ENCODE measurements at places on chromosomes 13 and 19.

DNA sequence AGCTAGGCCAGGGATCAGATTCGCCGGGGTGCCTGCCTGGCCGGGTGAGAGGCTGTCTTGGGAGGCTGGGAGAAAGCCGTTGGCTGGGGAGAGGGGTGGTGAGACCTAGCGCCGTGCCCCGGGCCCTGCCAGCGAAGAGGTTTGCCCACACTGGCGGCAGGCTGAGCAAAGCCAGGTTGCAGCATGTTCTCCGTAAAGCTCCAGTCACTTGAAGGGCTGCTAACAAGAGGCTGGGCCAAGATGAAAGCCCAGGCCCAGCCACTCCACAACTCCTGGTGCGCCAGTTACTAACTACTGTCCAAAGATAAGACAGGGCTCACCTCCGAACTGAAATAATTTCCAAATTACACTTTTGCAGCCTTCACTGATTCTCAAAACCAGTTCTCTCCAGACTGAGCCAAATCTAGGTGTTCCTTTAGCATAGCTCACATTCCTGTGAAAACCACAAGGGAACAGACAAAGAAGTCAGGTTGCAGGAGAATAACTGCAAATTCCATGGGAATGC lies 16.3 kb downstream of the ELAVL1 start:
- no peak for DNase-seq

DNA sequence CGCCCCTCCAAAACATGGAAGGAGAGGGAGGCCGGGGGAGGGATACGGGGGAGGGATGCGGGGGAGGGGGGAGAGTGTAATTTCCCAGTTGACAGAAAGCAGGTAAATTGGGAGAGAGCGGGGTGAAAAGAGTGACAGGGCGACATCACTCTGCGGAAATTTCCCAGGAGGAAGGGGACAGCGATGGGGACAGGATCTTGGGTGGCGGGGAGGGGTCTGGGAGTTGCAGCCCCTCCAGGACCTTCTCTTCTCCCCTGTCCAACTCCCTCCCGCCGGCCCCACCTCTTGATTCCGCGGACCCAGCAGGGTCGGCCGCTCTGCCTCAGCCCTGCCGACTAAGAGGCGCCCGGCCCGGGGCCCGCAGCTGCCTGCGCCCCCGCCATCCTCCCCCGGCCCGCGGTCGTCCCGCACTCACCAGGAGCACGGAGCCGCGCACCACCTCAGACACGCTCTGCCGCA lies 108.0 kb upstream of the DOCK9 start:
- no peak for DNase-seq

GRCh38 chr13:107650081-107650701 lies 565.1 kb downstream of the LIG4 start:
- no peak for DNase-seq

DNA sequence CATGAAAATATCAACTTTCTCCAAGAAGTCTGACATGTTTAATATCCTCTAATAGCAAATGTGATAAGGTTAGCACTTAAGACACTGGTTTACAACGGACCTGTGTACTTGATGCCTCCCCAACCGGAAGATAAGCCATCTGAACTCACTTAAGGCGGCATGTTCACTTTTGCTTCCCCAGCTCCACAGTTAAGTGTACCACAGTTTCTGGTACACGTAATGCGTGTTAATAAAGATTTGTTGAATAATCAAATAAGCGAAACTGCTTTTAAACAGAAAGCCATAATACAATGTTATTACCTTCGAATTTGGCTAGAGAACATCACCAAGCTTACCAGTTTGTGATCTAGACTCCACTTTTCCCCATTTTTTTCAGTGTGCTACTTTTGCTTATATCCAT lies 1.4 kb upstream of the PAN3 start:
- DNase-seq: no peak

- DNase-seq: no peak
Observed at GRCh38 chr13:26962671-26963070, 202.1 kb upstream of the GPR12 start.

GRCh38 chr19:54307389-54308020 lies 5.5 kb downstream of the LILRA5 start:
- no peak for DNase-seq

DNA sequence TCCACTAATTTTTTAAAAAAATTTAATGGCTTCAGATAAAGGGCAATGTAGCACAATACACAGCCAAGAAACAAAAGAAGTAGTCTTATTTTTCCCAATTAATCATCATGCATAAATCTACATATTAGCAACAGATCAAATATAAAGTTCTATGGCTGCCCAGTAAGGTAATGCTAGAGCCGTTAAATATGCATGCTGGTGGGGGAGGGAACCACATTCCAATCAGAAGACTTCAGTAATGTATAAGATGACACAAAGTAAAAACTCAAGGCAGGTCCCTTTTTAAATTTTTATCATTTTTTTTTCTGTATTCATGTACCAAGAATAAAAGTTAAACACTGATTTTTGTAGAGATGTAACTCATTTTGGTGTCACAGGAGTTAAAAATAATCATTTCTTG lies 62.0 kb downstream of the MPHOSPH8 start:
- DNase-seq: no peak

GRCh38 chr19:45935267-45935666 lies 20.7 kb upstream of the NANOS2 start:
- DNase-seq: no peak

DNA sequence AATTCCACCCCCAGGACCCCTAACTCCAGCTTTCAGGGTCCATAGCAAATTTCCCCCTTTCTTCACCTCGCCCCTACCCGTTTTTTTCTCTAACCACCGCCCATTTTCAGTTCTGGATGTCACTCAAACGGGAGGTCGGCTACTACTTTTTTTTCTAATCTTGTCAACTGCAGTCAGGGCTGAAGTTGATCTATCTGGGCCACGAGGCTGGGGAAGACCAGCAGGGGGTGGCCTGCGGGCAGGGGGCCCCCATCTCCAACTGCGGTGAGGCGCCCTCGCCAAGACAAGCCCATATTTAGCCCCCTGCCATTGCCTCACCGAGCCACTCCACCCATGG lies 748 bp downstream of the LHFPL6 start:
- no peak for DNase-seq

- DNase-seq: no peak
Observed at GRCh38 chr19:756236-756635, 5.3 kb downstream of the MISP start.

DNA sequence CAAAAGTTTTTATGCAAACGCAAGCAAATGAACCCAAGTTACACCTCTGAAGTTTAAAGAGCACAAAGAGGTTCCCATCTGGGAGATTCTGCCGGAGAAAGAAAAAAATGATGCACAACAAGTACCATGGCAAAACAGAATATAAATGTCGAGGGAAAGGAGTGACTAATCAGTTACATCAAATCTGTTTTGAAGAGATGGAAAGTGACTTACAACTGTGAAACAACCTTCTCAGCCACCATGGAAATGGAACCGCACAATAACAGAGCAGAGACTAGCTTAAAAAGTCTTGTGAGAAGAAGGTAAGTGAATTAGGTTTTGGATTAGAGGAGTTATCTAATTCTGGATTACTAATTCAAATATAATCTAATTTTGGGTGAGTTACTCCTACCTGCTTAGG lies 2.4 kb downstream of the HSPH1 start:
- no peak for DNase-seq

GRCh38 chr19:10404888-10405820 lies 1.8 kb upstream of the CDC37 start:
- no peak for DNase-seq

DNA sequence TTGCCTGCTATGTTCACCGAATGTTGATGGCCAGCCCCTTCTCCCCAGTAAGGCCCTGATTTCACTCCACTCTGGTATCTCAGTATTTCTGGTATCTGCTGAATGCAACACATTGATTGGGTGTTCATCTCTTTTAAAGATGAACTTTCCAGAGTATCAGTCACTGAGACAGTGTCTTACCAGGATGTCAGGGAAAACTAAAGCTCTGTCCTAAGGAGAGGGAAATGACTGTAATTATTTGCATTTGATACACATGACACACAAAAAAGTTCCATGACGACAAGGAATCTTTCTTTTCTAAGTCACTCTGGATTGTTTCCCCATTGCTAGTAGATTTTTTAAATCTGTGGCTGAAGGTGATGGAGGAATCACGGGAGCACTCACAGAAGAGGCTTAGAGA lies 2.2 kb downstream of the GPC5 start:
- no peak for DNase-seq

GRCh38 chr19:45094137-45094536 lies 1.2 kb downstream of the PPP1R37 start:
- no peak for DNase-seq

DNA sequence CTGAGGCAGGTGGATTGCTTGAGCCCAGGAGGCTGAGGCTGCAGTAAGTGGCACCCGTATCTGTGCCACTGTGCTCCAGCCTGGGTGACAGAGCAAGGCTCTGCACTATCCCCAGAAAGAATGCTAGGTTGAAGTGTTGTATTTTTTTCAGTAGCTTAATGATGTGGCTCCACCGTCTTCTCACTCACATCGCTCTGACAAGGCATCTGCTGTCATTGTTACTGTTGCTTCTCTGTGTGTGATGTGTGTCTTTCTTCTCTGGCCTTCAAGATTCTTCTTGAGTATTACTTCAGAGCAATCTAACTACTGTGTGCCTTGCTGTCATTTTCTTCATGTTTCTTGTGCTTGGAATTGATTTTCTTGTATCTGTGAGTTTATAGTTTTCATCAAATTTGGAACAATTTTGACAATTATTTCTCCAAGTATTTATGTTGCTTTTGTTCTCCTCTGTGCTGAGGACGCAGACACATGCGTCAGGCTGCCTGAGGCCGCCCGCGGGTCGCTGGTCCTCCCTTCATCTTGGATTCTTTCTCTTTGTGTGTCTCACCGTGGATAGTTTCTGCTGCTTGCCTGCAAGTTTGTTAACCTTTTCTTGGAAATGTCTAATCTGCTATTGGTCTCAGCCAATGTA lies 10.8 kb downstream of the ADPRHL1 start:
- DNase-seq: no peak

- no peak for DNase-seq
Observed at GRCh38 chr19:24060687-24061356, 26.2 kb upstream of the ZNF254 start.

DNA sequence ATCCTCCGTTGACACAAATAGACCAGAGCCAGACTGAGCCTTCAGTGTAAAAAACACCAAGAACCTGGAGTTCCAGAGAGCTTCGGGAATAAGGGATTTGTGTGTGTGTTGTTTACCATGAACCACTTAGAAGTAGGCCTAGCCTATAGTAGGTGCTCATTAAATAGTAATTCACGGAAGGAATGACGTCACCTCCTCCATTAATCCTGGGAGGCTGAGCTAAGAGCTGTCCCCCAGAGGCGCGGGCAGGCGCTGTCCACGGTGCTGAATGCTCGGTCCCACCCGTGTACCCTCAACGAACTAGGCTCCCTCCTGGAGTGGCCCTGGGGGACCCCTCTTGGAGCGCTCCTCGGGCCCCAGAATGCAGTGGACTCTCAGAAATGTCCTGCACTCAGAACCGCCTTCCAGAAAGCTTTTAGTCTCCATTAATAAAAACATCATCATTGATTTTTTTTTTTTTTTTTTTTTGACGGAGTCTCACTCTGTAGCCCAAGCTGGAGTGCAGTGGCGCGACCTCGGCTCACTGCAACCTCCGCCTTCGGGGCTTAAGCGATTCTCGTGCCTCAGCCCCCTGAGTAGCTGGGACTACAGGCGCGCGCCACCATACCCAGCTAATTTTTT lies 6.5 kb downstream of the UNC13A start:
- DNase-seq: no peak

DNA sequence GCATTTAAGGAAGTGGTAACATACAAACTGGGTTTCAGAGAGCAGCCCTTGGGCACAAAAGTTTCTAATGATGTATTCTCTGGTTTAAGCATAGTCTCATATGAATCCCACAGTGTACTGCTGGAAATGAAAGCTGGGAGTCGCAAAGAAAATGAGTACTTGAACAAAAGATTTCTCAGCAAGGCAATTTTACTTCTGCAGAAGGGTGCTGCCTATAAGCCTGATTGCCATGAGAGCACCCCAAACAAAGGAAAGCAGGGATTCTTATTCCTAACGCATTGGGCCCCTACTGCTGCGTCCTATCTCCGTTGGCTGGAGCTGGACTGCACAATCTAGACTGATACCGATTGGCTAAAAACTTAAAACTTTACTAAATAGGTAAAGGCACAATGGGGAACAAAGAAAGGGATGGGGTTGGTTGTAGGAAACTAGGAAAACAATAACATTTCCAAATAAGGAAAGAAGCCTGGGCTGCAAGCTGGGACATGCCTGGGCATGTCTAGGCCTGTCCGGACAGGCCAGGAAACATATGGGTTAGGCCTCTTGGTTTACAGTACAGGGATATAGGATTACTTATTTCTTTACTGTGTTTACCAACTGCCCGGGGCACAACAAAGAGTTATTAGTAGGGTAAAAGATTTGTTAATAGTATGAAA lies 27.4 kb upstream of the VN1R4 start:
- DNase-seq: no peak

DNA sequence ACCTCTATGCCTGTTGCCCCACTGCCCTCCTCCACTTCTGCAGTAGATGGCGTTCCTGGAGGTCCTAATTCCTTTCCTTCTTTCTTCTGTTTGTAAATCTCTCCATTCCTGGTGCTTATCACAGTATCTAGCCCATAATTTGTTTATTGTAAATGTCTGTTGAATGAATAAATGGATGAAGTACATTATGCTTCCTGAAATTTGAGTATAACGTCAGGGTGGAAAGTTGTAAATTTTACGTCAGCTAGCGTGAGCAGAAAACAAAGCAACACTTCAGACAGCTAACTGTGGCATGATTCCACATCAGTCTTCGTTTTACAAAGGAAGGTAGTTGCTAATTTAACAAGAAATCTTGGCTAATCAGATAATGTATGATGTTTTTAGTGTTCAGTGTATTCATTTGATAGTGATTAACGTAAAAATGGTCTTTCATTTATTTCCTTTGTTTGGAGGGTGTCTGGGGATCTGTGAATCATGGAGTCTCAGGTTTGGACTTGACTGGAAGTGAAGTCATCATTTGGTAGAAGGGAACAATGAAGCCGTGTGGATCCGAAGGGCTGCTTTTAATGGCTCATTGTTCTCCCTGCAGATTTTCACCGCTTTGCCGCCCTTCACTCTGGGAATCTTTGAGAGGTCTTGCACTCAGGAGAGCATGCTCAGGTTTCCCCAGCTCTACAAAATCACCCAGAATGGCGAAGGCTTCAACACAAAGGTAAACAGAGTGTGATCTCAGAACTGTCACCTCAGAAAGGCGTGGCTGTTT lies 215.1 kb downstream of the SHISA2 start:
- no peak for DNase-seq

- no peak for DNase-seq
Observed at GRCh38 chr19:21680671-21681070, 86.7 kb downstream of the ZNF100 start.

DNA sequence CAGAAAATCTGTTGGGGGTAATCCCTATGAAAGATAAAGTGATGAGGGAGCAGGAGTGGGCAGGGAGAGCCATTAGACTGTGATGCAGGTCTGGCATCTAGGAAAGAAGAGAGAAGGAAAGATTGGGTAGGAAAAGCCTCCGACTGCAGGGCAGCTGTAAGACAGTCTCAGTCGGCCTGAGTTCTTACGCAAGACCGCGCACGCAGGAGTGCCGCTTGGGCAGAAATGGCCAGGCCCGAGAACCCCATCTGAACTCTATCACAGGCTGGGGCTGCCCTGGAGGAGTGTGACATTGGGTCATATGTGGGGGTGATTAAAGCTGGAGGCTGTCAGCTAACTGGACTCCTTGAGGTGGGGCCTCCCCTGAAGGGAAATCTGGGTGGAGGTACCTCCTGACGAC lies 13.9 kb upstream of the FBXL3 start:
- no peak for DNase-seq

GRCh38 chr19:32230441-32230840 lies 115.0 kb upstream of the ZNF507 start:
- no peak for DNase-seq

GRCh38 chr19:7904074-7905020 lies 670 bp downstream of the MAP2K7 start:
- DNase-seq: peak; percentile 22

Data from stimulated activated CD4-positive, alpha-beta T cell treated with anti-CD3 and anti-CD28 coated beads, TNF-alpha, amount 100 ng/mL, for 1 hour (primary cell).